ENCODE measurements at places on chromosomes 11 and 22.

- DNase-seq: no peak
Measured at GRCh38 chr11:64040684-64041322, 5.1 kb downstream of the FLRT1 start.

DNA sequence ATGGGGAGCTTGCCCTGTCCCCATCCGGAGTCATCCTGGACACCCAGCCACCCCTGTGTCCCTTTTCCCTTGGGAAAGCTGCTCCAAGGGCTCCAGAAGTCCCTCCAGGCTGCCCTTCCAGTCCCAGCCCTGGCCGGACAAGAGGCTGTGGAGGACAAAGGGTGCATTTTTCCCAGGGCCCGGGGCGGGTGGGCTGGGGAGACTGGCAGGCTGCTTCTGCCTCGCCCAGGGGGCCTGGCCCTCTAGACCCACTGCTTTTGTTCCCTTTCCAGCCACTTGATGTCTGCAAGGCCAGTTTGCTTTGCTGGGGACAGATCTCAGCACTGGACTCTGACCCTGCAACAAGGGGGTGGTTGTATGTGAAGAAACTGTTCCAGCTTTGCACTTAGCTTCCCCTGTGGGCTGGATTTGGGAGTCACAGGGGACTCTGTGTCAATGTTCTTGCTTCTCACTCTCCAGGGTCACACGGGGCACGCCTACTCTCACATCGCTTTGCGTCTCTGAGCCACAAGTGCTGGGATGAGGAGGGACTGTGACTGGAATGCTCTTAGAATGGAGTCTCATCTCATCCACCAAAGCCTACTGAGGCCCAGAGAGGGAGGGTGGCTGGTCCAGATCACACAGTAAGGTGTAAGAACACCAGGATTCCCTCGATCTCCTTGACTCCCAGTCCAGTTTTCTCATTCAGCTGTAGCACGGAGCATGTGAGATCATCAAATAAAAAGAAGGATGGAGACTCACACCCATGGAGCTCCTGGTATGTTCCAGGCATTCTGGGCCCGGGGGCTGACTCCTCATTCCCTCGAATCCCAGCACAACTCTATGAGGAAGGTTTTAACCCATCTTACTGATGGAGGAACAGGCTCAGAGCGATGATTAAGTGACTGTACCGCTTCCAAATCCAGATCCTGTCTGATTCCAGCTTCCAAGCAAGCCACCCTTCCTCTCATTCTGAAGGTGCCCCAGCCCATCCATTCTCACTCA lies 59.9 kb downstream of the FBXO7 start:
- DNase-seq: no peak

DNA sequence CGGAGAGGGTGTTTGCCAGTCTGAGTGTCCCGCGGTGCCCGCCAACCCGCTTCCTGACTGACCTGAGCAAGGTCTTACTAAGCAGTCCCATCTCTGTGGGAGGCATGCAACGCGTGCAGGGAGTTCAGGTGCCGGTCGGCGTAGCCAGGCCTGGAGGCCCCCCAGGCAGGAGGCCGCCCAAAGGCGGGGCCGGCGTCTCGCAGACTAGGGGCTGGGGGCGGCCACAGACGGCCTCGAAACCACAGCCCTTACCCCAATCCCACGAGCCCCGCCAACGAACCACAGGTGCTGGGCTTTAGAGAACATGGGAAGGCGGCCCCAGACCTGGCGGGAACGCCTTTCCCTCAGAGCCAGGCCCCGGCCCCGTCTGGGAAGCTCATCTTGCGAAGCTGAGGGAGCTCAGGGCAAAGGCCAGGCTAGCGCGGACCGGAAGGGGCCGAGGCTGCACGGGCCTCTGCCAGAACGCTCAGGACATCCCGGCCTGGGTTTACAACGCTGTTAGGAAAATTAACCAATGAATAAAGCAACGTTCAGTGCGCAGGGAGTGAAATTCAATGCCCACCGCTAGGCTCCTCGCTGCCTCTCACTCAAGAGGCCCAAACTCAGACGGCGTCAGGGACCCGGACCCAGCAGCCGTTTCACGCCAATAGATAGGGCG lies 2.1 kb upstream of the MTFP1 start:
- DNase-seq: no peak

DNA sequence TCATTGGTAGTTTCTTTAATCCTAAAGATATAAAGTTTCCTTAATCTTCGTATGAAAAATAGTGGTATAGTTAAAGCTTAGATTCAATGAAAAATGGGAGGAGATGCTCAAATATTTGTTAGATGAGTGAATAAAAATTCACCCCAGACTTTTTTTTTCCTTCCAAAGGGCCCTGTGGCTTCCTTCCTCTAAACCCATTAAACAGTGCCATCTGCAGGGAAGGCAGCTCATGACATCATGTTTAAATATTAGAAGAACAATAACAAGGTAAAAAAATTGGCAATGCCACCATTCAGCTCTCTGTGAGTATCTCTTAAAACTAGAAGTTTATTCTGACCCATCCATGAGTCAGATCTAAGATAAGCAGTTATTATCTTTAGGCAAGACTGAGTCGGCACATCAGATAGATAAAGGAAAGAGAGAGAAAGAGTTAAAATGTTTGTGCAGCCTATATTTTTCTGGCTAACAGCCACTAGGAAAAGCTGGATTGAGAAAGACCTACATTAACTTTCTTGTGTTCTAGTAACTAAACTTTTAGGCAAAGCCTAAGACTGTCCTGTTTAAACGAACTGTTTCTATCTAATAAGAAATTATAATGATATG lies 19.1 kb upstream of the OOSP1 start:
- DNase-seq: peak; percentile 25

- peak; percentile 85 for DNase-seq
Measured at GRCh38 chr11:208181-208916, 841 bp downstream of the RIC8A start.

GRCh38 chr11:68090706-68091105 lies 30.5 kb downstream of the CHKA start:
- DNase-seq: no peak

- DNase-seq: no peak
Measured at GRCh38 chr11:74612877-74613276, 20.5 kb downstream of the POLD3 start.

DNA sequence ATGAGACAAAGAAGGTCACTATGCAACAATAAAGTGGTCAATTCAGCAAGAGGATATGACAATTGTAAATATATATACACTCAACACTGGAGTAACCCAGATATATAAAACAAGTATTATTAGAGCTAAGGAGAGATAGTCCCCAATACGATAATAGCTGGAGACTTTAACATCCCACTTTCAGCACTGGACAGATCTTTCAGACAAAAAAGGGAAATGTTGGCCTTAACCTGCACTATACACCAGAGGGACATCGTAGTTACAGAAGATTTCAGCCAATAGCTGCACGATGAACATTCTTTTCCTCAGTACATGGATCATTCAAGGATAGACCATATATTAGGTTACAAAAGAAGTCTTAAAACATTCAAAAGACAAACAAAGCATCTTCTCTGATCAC lies 29.9 kb downstream of the PIWIL3 start:
- DNase-seq: no peak

GRCh38 chr22:39243439-39244135 lies 1.2 kb downstream of the PDGFB start:
- no peak for DNase-seq

DNA sequence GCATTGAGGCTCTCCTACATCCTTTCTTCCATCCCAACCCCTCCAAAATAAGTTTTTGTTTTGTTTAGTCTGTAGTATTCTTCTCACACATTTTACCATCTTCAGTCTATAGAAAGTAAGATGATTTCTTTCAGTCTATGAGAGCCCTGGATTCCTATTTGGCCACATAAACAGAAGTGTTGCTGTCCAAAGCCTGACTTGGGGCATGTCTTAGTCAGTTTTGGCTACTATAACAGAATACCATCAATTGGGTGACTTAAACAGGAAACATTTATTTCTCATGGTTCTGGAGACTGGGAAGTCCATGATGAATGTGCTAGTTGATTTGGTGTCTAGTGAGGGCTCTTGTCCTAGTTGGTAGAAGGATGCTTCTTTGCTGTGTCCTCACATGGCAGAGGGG lies 146.8 kb upstream of the DDI1 start:
- no peak for DNase-seq

GRCh38 chr11:108218912-108219783 lies 3.3 kb downstream of the NPAT start:
- DNase-seq: no peak

DNA sequence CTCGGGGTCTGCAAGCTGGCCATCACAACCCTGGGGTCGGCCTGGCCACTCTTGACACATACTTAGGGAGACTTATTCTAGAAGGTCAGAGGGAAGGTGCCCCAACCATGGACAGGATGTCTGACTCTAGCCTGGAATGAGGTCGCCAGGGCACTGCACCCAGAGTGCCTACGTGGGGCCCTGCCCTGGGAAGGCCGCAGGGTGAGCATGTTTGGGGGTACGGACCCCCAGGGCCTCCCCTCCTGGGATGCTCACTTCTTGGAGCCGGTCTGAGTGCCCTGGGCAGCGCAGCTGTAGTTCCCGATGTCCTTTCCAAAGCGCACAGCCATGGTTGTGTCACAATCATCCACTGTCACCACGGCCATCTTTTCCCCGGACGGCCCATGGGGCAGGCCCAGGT lies 75.8 kb downstream of the TRMU start:
- DNase-seq: no peak

- peak; percentile 18 for DNase-seq
Measured at GRCh38 chr22:40107851-40108378, 69.8 kb upstream of the TNRC6B start.

DNA sequence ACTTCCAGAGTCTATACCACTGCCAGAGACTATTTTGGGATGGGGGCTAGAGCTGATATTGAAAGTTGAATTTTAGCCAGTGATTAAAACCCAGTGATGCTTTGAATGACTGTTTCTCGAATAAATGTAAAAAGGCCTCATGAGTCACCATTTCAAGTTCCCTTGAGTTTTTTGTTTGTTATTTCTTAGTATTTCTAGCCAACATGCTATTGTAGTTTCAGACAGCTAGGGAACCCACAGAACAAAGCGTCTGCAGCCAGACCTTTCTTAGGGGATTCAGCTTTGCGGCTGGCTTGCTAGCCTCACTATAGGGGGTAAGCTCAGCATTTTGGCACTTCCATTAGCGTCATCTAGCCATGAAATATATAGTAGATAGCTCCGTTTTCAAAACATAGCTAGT lies 66.5 kb downstream of the DBX1 start:
- no peak for DNase-seq

DNA sequence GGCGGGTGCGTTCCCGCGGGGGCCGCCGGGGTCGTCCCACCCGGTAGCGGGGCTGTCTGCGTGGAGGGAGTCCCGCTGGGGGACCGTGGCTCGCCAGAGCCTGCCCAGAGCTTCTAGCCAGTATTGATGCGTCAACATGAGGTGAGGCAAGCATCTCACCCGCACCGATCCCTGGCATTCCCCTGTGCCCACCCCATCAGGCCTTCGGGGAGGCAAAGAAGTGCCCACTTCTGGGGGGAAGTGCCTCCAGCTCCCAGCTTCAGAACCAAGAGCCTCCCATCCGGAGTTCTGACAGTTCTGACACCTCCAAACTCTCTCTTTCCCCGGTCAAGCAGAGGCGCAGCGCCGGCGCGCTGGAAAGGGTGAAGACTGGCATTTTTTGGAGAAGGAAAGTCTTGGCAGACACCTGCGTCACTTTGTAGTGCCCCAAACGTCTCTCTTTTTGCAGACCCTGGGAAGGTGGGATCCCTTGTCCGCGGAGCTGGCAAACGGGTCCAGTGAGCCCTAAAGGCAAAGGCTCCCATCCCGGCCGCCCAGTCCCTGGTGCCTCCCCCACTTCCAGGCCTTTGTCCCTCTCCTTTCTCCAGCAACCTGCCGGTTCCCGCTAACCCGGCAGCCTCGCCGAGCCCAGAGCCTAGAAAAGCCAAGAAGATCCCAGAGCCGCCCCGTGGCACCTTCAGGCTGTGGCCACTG lies 3.2 kb upstream of the PAX6 start:
- no peak for DNase-seq

- no peak for DNase-seq
Measured at GRCh38 chr11:82560836-82561235, 172.8 kb downstream of the FAM181B start.

DNA sequence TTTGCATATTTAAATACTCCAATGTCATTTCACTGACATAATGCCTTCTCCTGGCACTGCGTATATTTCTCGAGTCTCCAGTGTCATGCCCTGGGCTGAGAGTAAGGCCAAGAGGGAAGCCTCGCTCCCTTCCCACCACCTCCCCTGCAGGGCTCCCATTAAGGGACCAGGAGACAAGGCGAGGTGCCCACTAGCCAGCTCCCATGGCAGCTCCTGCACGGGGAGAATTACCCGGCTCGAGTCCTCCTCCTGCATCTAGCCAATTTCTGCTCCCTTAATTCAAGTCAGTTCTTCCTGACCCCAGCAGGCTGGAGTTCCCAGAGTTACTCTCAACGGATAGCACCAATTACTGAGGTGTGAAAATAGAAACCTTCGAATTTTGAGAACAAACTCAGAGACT lies 31.9 kb downstream of the OPCML start:
- no peak for DNase-seq

DNA sequence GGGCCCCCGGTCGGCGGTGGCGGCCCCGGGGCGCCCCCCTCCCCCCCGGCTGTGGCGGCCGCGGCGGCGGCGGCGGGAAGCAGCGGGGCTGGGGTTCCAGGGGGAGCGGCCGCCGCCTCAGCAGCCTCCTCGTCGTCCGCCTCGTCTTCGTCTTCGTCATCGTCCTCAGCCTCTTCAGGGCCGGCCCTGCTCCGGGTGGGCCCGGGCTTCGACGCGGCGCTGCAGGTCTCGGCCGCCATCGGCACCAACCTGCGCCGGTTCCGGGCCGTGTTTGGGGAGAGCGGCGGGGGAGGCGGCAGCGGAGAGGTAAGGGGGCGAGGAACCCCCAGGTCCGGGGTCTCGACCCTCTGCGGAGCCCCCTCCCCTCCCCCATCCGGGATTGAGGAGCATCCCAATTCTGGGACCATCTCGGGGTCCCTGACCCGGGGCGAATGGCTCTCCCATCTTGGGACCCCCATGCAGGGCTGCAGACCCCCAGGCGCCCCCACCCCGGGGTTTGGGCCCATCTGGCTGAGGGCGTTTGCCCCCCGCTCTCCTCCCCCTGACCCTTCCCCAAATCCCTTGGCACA lies 431 bp downstream of the KMT2A start:
- no peak for DNase-seq

GRCh38 chr11:70572974-70573260 lies 174.6 kb downstream of the CTTN start:
- DNase-seq: no peak

DNA sequence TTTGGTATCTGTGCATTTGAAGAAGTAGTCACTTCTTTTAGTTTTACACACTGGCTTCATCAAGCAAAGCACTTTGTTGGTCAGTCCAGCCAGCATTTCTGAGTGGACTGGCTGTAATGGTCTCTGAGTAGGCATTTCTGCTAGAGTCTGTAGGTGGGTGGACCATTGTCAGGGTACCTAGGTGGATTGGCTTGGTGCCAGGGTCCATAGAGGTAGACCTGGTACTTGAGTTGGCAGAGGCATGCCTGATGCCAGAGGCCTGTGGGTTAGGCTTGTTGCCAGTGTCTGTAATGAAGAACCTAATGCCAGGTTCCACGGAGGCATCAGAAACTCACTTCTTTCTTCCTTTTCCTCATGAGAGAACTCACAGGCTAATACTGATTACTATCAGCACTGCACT lies 157.9 kb upstream of the C11orf87 start:
- DNase-seq: no peak
